ENCODE measurements at places on chromosomes 4 and X. TPM values are rescaled to one million over a fixed set of nuclear protein-coding genes. Genes with fewer than 3 reads are reported as not detected.

FAM9B gene
- not detected for total RNA-seq

EDA2R gene
- 1.2 TPM for total RNA-seq

USP17L19 gene
- not detected for total RNA-seq

ADH6 gene
- not detected for total RNA-seq

AKAP14 gene
- total RNA-seq, result not detected

MAOA gene
- 232 TPM for total RNA-seq

IL9R gene
- total RNA-seq, result 0.22 TPM

SUPT20HL1 gene
- not detected for total RNA-seq

MAN2B2 gene
- total RNA-seq, result 33.1 TPM

CHRDL1 gene
- total RNA-seq, result 248 TPM

NBDY gene
- 25.1 TPM for total RNA-seq

TEC gene
- total RNA-seq, result 5.4 TPM

HELT gene
- total RNA-seq, result not detected

P2RY8 gene
- 2.5 TPM for total RNA-seq

AMOT gene
- total RNA-seq, result 3.8 TPM

TMSB15C gene
- 0.19 TPM for total RNA-seq

SYP gene
- total RNA-seq, result 1.00 TPM

CTSO gene
- total RNA-seq, result 14.2 TPM

GUCY1B1 gene
- total RNA-seq, result 5.0 TPM

CPZ gene
- total RNA-seq, result 9.7 TPM

GATA1 gene
- total RNA-seq, result not detected

ARMCX1 gene
- total RNA-seq, result 32.3 TPM

TSPAN5 gene
- 1.4 TPM for total RNA-seq

TCEANC gene
- total RNA-seq, result 2.9 TPM

PRPS2 gene
- 17.6 TPM for total RNA-seq

RIPPLY1 gene
- total RNA-seq, result not detected

BGN gene
- total RNA-seq, result 72.1 TPM

SLC16A2 gene
- total RNA-seq, result 13.9 TPM

ZNF518B gene
- 23.5 TPM for total RNA-seq

USP26 gene
- total RNA-seq, result not detected

MAGEA2B gene
- total RNA-seq, result not detected

BCOR gene
- 20.5 TPM for total RNA-seq

CLCN5 gene
- 9.5 TPM for total RNA-seq

RTL9 gene
- 0.22 TPM for total RNA-seq

PAGE5 gene
- total RNA-seq, result not detected

SSX4 gene
- total RNA-seq, result not detected

MAMLD1 gene
- 11.2 TPM for total RNA-seq

ASB12 gene
- not detected for total RNA-seq

RPS6KA6 gene
- total RNA-seq, result 0.39 TPM

NUP62CL gene
- total RNA-seq, result not detected

CLDN22 gene
- total RNA-seq, result not detected

CTAG1B gene
- not detected for total RNA-seq

KLHL34 gene
- total RNA-seq, result 0.10 TPM

Measured in mesenteric fat pad (tissue), 1 donor.